ENCODE measurements at places on chromosomes 7 and 10.

DNA sequence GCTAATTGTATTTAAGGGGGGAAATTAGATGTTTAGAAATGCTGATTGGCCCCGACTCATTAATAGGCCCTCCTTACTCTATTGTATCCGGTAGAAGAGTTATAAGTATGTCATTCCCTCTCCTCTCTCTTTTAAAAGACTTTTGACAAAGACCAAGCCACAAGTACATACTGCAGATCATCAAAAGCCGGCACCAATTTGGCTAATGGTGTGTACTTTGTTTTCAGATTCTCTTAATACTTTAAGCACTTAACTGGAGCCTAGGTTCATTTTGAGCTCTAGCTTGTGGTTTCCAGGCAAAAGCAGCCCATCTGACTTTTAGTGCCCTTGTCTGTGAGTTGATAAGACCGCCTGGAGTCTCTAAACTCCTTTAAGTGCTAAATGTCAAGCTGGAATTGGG lies 210.0 kb upstream of the LYZL1 start:
- no peak for DNase-seq

- no peak for DNase-seq
Measured at GRCh38 chr10:116723428-116724281, 18.7 kb downstream of the HSPA12A start.

GRCh38 chr7:26370011-26370410 lies 78.3 kb downstream of the SNX10 start:
- no peak for DNase-seq

DNA sequence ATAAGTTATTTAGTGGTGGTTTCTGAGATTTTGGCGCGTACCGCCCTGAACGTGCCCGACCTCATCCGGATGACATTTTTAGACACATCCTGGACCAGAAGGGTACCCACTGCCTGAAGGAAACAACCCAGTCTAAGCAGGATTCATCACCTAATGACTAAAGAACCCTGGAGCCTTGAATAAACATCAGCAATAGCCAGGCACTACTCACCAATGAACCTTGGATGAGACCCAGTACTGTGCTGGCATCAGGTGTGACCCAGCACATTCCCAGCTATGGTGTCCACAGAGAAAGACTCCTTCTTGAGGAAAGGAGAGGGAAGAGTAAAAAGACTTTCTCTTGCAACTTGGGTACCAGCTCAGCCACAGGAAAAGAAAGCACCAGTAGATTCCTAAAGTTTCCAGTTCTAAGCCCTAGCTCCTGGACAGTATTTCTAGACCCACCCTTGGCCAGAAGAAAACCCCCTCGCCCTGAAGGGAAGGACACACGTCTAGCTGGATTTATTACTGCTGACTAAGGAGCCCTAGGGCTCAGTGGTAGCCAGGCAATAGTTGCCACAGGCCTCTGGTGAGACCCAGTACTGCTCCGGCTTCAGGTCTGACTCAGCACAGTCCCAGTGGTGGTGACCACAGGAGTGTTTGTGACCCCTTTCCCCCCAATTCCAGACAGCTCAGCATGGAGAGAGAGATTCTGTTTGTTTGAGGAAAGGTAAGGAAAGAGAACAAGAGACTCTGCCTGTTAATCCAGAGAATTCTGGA lies 32.5 kb downstream of the ZNF277 start:
- DNase-seq = no peak

DNA sequence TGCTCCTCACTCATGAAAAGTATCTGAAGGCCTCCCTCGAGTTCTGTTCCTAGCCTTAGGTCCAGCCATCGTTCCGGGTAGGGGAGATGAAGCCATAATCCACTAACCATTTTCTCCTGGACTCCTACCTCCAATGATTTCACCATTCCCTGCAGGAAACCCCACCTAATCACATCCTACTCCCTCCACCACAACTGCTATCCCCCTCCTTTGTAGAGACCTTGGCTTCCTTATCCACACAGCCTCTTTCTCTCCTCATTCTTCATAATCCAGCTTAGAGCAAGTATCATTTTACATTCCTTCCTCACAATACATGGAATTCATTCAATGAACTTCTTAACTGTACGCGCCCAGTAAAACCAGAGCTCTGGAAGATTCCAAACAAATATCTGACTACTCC lies 18.7 kb downstream of the HNRNPF start:
- DNase-seq = no peak

- DNase-seq = no peak
Measured at GRCh38 chr10:235915-236314, 100.7 kb downstream of the ZMYND11 start.

GRCh38 chr10:21953585-21954057 lies 49.9 kb downstream of the DNAJC1 start:
- DNase-seq = no peak

DNA sequence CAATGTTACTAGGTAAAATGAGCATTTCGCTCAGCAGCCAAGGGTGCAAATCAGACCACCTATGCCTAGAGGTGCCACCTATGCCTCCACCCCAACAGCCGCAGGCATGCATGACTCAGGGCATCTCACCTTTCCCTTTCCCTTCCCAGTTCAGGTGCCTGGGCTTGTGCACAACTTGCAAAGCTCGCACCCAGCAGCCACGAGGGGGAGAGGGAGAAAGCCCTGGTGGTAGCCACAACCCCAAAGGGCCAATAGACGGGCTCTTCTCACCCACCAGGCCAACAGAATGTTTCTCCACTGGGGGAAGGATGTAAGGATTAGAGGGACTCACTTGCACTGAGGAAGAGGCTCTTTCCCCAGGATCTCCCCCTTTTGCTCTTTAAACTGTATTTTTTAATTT lies 462.3 kb upstream of the PCDH15 start:
- no peak for DNase-seq

- no peak for DNase-seq
Measured at GRCh38 chr7:92276460-92276864, 30.7 kb downstream of the ANKIB1 start.

DNA sequence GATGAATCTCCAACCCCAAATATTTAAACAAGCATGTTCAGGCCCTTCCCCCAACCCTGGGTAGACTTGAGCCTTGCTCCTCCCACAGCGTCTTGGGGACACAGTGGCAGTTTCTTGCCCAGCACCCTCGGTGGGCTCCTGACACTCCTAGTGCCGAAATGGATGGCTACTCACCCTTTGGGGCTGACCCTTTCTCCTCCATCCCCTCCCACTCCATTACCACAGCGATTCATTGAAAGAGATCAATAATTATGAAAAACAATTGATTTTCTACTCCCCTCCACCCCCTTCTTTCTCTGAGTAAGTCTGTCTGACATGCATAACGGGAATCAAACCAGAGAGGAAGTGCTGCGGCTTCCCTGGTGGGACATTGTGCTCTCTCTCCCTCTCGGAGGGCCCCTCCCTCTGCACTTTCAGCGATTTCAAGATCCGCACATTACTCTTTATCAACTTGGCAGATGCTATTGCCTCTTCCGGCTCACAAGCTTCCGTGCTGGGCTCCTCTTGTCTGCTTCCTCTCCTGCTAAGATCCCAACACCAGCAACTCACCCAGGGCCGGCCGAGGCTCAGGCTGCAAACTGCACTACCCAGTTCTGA lies 79.0 kb upstream of the PLXNA4 start:
- DNase-seq = no peak

DNA sequence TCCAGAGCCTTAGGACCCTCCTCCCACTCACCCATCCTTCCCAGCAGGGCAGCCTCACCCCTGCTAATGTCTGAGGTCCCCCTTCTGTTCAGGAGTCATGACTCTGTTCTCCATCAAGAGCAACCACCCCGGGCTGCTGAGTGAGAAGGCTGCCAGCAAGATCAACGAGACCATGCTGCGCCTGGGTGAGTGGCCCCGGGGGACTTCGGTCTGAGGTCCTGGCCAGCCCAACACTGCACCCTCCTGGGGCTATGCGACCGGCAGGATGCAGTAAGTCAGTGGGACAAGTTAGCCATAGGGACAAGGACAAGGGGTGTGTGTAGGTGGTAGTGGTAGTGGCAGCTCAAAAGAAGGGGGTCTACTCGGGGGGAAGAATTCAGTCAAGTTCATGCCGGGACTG lies 16.2 kb upstream of the AHCYL2 start:
- no peak for DNase-seq

DNA sequence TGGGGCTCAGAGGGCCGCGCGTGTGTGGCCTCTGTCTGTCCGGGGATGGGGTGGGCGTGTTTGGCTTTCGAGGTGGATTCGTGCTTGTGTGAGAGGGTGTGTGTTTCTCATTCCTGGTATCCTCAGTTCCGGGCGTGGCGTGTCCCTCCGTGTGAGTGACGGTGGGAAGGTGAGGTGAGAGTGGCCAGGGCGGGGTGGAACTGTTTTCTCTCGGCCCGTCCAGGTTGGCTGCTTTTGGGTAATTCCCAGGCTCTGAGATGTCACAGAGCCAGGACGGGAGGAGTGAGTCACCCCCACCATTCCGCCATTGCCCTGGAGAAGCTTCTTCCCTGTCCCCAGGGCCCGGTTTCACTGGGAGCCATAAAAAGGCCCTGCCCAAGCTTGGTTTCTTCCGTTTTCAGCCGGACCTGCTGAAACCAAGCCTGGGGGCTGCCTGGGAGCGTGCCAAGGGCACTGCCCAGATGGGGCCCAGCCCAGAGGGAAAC lies 21.3 kb upstream of the CLDN4 start:
- DNase-seq = no peak

DNA sequence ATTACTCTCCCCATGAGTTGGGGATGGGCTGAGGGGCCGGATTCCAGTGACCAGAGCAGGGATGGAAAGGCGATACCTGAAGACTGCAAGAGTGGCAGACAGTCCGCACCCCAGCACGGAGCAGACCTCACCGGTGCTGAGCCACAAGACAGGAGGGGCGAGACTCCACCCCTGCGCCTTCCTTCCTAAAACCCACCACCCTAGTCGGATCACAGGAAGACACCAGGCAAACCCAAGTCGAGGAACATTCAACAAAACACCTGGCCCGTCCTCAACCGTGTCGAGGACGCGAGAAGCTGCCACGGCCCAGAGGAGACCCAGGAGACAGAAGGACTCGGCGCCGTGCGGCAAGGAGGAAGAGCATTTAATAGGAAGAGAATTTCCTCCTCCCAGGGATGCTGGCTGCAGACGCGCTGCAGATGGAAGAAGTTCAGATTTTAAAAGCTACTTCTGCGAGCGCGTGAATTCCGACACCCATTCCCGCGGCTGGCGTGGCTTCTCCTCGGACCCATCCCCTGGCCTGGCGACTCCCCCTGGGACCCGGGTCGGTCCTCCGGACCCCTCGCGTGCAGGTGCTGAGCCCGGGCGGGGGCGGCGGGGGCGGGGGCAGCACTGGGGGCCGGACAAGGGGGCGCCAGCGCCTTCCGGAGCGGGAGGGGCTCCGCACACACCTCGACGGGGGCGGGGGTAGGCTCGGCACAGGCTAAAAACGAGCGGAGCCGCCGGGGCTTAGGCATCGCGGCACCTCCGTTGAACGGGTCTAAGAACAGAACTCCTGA lies 563 bp upstream of the UTF1 start:
- DNase-seq = no peak

GRCh38 chr7:79352323-79352722 lies 101.1 kb downstream of the MAGI2 start:
- no peak for DNase-seq

DNA sequence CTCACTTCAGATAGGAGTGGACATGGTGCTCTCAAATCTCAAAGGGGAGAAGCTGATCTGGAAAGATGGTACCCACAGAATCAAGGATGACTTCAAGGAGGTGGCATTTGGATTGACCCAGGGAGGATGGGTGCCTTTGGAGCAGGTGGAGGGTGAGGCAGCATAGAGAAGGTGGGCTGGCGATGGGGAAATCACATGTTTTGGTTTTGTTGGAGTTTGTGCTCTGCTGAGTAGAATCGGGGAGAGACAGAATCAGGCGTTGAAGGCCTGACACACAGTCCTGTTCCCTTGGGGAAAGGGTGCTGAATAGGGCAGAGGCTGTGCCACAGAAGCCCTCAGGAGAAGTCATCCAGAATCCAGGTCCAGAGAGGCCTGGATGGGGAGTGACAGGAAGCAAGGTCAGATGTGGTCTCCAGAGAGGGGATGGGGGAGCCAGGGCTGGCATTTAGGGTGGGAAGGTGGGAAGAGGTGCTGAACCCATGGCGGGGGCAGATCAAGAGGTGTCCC lies 291.1 kb downstream of the GLRX3 start:
- no peak for DNase-seq

- DNase-seq = no peak
Measured at GRCh38 chr7:154591544-154591943, 411.4 kb downstream of the PAXIP1 start.

GRCh38 chr7:73823257-73823656 lies 7.5 kb upstream of the CLDN4 start:
- DNase-seq = no peak

DNA sequence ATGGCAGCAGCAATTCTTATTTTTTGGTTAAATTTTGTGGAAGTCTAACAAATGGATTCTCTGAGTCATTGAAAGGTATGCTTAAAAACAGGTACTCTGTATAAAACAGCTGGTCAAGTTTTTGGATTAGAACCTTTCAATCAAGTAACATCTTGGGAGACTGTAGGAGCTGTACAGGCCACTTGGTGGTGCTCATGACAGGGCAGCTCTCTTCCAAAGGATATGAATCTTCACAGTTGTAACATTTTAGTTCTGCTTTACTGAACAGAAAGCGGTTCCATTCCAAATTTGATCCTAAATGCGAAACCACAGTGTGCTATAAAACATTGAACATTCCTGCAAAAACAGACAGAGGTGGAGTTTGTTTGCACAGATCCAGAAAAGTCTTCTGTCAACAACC lies 44.5 kb upstream of the AGR3 start:
- no peak for DNase-seq

- no peak for DNase-seq
Measured at GRCh38 chr10:71081229-71081560, 131.2 kb upstream of the UNC5B start.

DNA sequence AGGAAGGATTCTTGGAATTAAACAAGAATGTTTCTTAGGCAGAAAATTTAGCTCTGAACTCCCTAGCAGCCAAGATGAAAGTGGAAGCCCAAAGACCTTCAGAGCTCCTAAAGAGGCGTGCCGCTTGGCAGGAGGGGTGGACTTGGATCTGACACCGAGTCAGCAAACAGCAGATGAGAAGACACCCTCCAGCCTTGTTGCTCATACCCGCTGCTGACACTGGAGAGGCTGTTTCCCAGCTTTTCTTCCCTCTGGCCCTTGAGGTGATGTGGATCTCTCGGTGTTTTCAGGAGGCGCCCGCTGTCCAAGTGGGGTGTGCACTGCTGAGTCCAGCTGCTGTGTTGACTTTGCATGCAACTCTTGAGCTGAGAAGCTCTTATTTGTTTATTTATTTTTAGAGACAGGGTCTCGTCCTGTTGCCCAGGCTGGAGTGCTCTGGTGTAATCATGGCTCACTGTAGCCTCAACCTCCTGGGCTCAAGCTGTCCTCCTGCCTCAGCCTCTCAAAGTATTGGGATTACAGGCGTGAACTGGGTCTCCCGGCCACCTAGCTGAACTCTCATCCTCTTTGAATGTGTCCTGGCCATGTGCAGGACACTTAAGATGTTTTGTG lies 21.5 kb downstream of the SLC18A2 start:
- no peak for DNase-seq

- no peak for DNase-seq
Measured at GRCh38 chr10:69101451-69102095, 13.7 kb downstream of the SRGN start.

DNA sequence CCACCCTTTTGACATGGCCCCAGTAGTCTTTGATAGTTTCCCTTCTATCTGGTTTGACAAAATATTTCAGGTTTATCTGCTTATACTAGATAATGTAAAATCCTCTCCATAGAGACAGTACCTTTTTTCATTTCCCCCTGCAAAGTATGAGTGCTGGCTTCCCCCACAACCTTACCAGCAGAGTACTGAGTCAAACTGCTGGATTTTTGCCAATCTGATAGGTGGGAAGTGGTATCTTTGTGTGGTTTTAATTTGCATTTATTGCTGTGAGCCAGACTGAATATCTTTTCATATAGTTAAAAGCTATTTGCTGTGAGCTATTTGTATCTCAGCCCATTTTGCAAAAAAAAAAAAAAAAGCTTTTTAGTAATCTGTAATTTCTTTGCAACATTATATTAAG lies 32.1 kb upstream of the HECTD2 start:
- DNase-seq = no peak

Measured in renal cortex interstitium (tissue), 15 donors.